Retina (tissue), 1 donor: ENCODE measurements at places on chromosomes 11 and 22.

DNA sequence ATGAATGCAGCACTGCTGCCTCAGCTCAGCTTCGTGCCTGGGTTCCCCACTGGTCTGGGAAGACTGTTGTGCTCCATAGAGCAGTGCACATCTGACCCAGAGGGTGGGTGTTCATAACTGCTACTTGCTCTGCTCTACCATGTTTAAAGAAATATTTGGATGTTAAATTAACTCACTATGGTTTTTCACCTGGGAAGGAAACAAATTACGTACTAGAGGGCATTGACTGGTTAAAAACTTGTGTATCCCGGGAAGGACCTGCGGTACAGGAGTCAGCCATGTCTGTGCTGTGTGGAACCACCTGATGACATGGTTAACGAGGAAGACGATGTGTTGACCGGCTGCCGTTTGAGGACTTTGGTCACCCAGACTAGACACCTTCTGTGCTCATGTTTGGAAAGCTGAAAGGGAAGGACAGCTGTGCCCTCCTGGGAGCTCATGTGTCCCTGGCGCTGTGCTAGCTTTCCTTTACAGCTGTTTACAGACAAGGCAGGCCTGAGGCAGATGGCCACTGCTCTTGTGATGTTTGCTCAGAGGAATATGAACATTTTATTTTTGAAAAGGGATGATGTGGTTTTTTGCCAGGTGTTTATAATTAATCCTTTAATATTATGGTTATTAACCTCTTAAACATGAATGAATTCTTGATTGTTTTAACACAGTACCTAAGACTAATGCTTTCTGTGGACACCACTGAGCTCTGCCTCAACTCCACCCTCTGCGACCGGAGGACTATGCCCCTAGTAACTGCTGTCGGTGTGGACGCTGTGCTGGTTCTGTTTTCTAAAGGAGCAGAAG, 14.3 kb upstream of the AIFM3 start:
- DNase-seq, result no peak

GRCh38 chr11:78290293-78291176, 101.8 kb downstream of the USP35 start:
- no peak for DNase-seq

- DNase-seq, result no peak
Observed at GRCh38 chr22:12697441-12697840, 2830.6 kb upstream of the OR11H1 start.

DNA sequence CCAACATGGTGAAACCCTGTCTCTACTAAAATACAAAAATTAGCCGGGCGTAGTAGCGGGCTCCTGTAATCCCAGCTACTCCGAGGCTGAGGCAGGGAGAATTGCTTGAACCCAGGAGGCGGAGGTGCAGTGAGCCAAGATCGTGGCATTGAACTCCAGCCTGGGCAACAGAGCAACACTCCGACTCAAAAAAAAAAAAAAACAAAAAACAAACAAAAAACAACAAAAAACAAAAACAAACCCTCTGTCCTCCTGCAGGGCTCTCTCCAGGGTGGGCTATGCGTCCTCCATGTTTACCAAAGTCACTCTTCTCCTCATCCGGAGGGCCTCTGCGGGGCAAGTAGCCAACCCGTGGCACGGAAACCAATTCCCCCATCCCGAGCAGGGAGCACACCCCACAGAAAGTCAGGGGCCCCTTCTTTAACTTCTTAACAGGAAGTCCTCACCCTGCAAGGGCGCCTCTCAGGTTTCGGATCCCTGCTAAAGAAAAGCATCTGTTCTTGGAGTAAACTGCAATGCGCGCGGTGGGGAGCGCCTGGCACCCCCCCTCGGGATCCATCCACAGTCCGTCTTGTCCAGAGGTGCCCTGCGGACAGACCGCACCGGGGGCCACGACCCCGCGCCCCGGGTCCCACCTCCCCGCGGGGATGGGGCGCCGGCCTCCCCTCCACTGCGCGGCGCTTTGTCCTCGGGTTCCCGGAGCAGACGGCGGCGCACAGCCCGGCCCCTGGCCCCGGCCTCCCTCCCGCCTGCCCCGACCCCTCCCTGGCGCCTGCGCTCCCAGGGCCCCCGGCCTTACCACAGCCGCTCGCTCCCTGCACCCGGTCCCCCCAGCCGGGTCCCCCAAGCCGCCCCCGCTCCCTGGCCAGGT, 712 bp downstream of the CERK start:
- peak; percentile 77 for DNase-seq
